ENCODE measurements at places on chromosomes 13 and 19.

DNA sequence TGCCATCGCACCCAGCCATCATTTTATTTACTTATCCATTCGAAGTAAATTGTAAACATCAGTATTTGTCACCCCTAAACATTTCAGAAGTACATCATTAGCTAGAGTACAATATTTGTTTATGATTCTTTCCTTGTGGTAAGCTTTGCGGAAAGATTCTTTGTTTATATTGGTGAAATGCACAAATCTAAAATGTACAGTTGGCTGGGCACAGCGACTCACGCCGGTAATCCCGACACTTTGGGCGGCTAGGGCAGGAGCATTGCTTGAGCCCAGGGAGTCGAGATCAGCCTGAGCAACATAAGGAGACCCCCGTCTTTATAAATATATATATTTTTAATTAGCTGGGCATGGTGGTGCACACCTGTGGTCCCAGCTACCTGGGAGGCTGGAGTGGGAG is 10.1 kb downstream of the LGALS7B start:
- no peak for DNase-seq

DNA sequence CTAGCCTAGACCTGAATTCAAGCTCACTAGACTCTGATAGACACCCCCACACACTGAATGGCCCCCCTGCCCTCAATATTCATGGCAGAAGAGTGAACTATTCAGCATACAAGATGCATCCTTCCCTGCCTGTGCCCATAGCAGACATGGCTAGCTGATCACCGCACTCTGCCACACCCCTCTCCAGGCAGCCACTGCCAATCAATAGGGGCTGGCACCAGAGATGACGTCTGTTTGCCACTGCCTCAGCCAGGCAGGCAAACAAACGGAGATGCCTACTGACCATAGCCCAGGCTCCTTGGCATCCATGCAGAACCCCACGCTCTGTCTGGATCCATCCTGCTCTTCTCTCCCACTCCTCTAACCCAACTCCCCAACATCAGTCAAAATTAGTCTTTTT is 13.8 kb upstream of the NPAS1 start:
- DNase-seq, result peak; percentile 41

DNA sequence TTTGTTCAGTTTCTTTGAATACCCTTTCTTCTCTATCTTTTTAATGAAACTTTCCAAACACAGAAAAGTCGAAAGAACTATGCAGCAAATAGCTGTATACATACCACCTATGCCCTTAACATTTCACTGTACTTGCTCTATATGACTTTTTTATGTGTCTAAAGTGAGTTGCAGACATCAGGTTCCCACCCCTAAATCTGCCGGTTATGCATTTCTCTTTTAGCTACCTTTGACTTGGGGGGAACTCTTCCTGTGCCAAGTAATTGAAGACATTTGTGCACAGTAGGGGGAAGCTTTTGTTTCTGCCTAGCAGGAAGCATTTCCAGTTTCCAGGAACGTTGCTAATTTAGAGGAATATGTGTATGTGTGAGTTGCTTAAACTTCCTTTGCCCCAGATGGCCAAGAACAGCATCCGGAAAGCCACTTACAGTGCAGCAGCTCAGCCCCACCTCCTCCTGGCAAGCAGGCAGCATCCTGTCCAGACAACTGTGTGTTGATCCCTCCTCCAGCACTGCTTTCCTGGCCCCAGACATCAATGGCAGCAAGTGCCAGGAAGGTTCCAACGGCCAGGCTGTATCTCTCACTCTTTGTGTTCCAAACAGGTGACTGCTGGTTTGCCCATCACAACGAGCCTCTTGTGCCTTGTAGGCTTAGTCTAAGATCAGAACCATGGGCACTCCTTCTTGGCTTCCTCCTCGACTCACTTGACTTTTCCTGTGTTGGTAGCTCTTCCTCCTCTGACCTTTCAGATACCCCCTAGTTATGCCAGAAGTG is 14.7 kb upstream of the GRAMD1A start:
- no peak for DNase-seq

GRCh38 chr19:39277598-39277997 is 9.4 kb downstream of the IFNL2 start:
- DNase-seq, result no peak

DNA sequence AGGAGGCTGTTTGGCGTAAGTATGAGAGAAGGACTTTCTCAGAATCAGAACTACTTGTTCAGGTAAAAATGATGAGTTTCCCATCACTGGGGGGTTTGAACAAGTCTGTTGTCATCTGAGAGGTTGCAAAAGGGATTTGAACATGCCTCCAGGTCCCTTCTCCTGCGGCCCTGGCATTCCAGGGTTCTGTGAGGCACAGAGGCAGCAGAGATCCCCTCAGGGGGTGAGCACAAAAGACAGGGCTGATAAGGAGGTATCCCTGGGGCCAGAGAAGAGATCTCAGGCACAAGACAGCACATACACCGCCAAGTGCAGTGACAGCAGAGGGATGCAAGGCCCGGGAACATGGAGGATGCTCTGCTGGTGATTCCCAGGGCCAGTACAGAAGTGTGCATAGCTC is 275.8 kb upstream of the TSHZ3 start:
- DNase-seq, result no peak

DNA sequence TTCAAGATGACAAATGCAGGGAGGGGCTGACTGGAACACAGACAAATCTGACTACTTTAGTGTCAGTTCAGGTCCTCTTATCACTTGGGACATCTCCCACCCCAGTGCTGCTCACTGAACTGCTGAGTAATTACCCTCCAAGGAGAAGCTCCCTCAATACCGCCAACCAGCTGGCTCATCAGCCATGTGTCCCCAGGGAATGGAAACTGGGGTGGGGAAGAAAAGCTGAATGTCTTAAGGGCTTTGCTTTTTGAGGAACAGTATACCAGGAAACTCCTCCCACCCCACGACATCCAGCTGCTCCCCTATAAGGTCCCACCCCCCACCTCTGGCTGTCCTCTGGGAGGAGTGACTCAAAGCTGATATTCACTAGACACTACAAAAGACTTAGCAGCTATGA is 2.0 kb downstream of the ZNF823 start:
- no peak for DNase-seq

DNA sequence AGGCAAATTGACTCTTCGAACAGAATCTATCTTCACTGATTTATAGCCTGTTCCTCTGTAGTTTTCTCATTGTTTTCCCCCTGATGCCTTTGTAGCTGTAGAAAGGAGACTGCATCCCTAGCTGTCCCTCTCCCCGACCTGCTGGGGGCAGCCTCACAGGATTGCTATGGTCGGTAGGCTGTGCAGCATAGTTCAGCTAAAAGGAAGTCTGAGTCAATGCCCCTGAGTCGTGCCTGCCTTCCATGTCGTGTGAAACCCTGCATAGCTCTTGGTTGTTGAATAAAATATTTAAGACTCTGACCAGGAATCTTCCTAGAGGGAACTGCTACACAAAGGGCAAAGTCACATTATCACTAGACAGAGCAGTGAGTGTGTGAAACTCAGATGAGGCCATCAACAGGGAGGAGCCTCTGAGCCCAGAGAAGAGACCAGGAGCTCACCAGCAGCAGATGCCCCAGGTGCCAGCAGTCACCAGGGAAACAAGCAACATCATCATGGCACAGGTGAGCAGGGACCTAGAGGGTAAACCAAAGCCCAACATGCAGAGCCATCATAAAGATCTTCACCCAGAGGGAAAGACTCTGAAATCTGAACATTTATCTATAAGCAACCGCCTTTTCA is 108.4 kb upstream of the NBEA start:
- no peak for DNase-seq

- peak; percentile 53 for DNase-seq
These were observed at the start of gene MRPS31 for GRCh38 chr13:40770934-40771618. MRPS31 (minus strand) TSS chr13:40771190; CDS start chr13:40771136, 54 bp downstream.

DNA sequence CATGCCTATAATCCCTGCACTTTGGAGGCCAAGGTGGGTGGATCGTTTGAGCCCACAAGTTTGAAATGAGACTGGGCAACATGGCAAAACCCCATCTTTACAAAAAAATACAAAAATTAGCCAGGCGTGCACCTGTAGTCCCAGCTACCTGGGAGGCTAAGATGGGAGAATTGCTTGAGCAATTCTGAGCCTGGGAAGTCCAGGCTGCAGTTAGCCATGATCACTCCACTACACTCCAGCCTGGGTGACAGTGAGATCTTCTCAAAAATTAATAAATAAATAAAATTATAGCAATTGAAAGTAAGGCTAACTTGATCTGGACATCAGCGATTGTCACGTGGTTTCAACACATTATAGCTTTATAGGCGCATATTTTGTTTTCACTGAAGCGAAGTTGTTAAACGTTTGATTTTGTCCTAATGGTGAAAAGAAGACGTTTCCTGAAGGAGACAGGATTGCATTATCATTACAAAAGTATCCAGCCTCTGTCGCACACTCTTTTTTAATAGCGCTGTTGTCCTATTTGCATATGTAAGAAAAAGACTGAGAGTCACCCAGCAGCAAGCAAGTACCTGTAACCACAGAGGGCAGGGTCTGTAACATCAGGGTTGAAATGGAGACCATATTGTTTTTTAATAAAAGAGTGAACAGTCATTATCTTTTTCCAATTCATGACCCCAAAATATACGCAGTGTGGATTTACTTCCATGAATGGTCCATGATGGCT is 335.7 kb downstream of the DCT start:
- no peak for DNase-seq

DNA sequence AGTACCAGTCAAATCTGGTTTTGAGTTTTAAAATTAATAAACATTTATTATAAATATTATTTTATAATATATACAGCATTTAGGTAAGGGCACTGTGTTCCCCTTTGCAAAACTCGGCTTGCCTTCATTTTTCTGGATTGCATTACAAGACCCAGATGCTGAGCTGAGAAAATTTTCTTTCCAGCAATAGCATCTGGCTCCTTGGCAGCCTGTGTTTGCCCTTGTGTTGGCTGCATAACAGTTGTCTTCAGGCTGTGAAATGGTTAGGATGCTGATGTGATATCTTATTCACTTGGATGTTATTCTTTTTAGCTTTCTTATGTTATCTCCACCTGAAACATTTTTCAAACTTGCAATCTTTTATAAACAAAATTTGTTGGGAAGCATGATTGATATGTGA is 784.4 kb downstream of the DACH1 start:
- DNase-seq, result no peak

GRCh38 chr19:10036601-10037071 is 23.4 kb downstream of the RDH8 start:
- DNase-seq, result no peak

DNA sequence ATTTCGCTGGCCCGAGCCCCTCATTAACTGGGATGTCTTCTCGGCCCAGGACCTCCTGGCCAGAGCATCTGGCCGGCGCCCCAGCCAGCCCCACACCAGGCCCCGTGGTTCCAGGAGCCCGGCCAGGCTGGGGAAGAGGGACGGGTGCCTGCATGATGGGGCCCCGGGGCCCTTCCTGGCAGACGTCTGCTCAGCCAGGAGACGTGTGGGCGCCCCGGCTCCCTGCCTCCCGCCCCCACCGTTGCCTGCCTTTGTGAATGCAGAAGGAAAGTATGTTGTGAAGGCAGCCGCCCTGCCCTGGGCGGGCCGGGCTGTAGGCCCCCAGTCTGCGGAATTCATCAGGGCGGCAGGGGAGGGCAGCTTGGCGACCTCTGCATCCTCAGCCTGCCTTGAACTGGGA is 4.4 kb upstream of the COMP start:
- DNase-seq, result no peak

GRCh38 chr13:98559169-98559568 is 17.7 kb downstream of the STK24 start:
- DNase-seq, result no peak

- DNase-seq, result no peak
These were observed 8.1 kb upstream of the SEMA6B start for GRCh38 chr19:4567584-4568071.

GRCh38 chr19:44891016-44891882 is at the start of gene TOMM40:
TOMM40 (plus strand) TSS chr19:44891254; CDS start chr19:44891416, 162 bp downstream.
- DNase-seq, result no peak

DNA sequence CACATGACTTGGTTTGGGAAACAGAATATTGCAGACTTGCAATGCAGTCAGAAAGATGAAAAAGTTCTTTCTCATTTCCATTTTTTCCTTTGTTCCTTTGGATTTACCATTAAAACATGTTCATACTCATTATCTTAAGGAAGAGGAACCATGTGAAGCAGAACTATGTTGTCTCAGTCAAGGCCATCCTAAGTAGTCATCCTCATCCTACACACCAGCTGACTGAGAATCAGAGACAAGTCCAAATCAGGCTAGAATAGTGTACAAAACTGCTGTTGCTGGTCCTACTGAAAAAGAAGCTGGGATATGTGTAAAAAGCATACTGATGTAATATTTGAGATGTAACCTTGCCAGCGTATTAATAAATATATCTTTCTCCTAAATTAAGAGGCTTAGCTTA is 433.4 kb downstream of the SLITRK5 start:
- DNase-seq, result no peak

- DNase-seq, result no peak
These were observed 10.9 kb downstream of the RFX1 start for GRCh38 chr19:13995017-13995728.

- DNase-seq, result no peak
These were observed 1.1 kb upstream of the NDFIP2 start for GRCh38 chr13:79479882-79480281.

DNA sequence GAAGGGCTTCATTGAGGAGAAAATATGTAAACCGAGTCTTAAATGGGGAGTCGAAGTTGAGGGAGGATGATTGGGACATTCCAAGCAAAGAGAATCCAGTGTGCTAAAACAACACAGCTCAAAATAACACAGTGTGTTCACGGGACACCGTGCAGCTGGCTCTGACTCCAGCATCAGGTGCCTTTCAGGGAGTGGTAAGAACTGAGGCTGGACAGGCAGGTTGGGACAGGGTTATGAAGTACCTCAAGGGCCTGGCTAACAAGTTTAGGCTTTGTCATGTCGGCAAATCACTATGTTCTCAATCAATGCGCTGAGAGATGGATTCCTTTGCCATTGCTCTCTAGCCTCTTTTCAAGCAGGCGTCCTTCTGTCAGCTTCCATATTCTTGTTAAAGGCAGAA is 27.5 kb upstream of the WDFY2 start:
- no peak for DNase-seq

- no peak for DNase-seq
These were observed 138.5 kb downstream of the RBM26 start for GRCh38 chr13:79267560-79267959.

DNA sequence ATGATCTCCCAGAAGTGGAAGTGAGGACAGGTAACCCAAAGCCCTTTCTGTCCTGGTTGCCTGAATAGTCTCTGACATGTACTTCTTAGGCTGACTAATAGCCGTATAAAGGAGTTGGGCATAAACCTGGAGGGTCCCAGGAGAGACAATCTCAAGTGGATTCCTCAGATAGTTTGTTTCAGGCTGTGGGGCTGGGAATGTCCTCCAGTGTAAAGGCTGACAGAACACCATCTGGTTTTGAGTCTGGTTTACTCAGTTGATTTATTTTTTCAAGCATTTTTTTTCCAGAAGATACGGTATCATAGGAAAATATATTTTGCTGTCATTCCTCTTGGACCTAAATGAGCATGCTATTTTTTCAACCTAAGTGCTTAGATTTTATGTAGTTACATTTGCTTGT is 15.2 kb downstream of the HTR2A start:
- DNase-seq, result no peak

DNA sequence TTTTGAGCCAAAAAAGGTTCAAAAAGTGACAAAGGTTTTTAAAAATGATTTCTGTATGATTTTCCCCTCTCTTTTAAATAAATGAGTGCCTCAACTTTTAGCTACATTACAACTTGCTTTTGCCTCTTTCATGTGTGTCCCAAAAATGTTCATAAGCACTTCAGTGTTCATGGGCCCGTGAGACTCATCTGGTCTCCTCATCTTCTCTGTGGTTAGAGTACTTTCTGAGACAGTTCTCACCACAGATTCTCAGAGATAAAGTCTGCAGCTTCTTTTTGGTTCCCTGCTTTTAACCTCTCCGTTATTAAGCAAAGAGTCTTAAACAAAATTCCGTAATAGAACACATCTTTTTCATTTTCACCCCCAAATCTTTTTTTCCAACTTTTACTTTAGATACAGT is 156.9 kb downstream of the DLEU7 start:
- DNase-seq, result no peak

GRCh38 chr19:40273469-40274360 is 11.4 kb downstream of the AKT2 start:
- DNase-seq, result no peak
